ENCODE measurements at places on chromosomes 2 and 18. TPM values are rescaled to one million over a fixed set of nuclear protein-coding genes. Genes with fewer than 3 reads are reported as not detected.

Gene PLA2R1
- total RNA-seq: 20.8 TPM

Gene CLEC4F
- not detected for total RNA-seq

Gene KYNU
- 0.25 TPM for total RNA-seq

Gene CCDC148
- total RNA-seq: not detected

Gene GALNT14
- not detected for total RNA-seq
